ENCODE measurements at places on chromosomes 2 and 18.

- DNase-seq, result peak; percentile 90
These were observed 17.3 kb upstream of the ANXA4 start for GRCh38 chr2:69724540-69725159.

- DNase-seq, result no peak
These were observed 444.5 kb downstream of the CMPK2 start for GRCh38 chr2:6421138-6421730.

DNA sequence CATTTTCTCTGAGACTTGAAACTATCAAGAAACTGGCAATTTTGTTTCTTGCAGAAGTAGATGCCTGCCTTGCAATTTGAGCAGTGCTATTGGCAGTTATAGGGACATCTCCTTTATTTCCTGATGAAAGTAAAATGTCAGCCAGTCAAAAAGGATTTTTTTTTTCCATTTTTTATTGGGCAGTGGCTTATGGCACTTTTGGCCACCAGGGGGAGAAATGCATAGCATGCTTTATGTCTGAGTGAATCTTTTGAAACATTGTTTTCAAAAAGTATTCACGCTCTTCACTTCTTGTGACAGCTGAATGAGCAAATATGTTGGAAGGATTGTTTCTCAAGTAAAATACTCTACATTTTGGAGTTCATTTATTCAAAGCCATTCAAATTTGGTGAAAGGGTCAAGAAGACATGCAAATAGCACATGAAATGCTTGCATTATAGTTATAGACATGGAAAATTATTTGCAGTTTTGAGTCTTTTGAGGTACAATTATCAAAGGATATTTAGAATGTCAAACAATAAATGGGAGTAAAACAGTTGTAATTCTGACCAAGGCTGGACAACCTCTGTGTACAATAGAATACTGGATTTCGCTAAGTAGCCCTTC lies 491.0 kb downstream of the CDH2 start:
- DNase-seq, result no peak

DNA sequence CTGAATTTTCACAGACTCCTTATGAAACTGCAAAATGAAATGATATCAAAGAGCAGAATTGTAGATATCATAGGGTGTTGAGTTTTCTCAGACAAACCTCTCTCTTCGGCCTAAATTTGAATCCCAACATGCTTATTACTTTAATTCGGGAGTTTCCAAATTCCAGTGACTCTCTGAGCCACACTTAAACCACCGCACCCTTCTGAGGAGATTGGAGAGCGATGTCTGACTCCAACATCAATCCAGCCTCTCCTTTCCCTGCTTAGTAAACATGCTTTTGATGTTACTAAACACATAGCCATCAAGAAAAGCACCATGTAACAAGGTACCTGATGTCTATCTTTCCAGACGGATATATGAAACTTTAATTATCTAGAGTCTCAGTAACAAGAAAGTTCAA lies 103.1 kb upstream of the ARHGAP28 start:
- DNase-seq, result no peak

- DNase-seq, result no peak
These were observed 55.0 kb downstream of the LRP1B start for GRCh38 chr2:142075826-142076225.

GRCh38 chr2:24922556-24922955 lies 2.5 kb upstream of the ADCY3 start:
- DNase-seq, result no peak

DNA sequence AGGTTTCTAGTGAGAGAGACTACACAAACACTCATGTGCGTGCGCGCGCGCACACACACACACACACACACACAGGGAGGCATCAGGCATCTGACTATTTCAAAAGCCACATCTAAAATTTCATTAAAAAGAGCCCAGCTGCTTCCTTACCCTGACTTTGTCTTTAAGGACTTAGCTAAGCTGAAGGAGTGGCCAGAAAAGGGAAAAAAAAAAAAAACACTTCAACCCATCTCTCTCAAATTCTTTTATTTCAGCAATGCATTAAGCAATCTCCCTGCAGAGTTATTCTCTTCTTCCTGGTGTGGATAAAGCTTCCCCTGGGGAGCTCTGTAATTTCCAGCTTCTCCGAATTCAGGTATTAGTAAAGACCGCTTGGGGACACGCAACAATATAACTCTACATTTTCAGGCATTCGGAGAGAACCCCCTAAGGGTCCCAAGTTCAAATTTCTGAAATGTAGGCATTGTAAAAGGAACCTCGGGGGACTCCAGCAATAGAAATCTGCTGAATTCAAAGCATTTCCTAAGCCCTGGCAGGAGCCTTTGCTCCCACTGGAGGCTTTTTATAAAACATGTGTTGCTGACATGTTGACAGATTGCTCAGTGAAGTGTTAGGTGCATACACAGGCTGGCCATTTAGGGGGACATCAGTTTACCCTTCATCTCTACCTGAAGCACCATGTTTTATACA lies 67.0 kb downstream of the ZNF521 start:
- no peak for DNase-seq

- no peak for DNase-seq
These were observed 4.7 kb upstream of the PPP4R1 start for GRCh38 chr18:9619056-9619455.

DNA sequence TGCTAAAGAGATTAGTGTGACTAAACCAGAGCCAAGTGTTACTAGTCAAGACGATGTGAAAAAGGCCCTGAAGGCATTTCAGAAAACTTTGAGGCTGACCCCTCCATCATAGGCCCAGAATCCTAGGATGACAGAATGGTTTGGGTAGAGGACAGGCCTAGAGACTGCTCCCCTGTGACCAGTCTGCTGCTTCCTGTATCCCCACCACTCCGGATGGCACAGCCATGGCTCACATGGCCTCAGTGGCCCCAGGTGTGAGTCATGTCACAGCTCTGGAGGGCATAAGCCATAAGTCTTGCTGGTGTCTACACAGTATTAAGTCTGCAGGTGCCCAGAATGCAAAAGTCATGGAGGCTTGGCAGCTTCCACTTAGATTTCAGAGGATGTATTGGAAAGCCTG lies 12.4 kb upstream of the STAT1 start:
- no peak for DNase-seq

Measured in CD8-positive, alpha-beta T cell (primary cell).